ENCODE measurements at places on chromosomes 16 and 17. TPM values are rescaled to one million over a fixed set of nuclear protein-coding genes. Genes with fewer than 3 reads are reported as not detected.

C16orf74 gene
- 6.1 TPM for total RNA-seq

SLC12A3 gene
- total RNA-seq = not detected

HOXB9 gene
- 0.15 TPM for total RNA-seq

CORO1A gene
- total RNA-seq = 7.7 TPM

CBX4 gene
- total RNA-seq = 12.3 TPM

EME1 gene
- total RNA-seq = 15.6 TPM

CYTH1 gene
- total RNA-seq = 6.5 TPM

MT1F gene
- not detected for total RNA-seq

ZBTB4 gene
- total RNA-seq = 16.6 TPM

GRAPL gene
- 1.5 TPM for total RNA-seq

LUC7L gene
- 38.5 TPM for total RNA-seq

PPL gene
- 6.9 TPM for total RNA-seq

GP2 gene
- not detected for total RNA-seq

TBX21 gene
- not detected for total RNA-seq

HOXB6 gene
- 78.8 TPM for total RNA-seq

TBC1D3 gene
- not detected for total RNA-seq

HGS gene
- 101 TPM for total RNA-seq

EPN3 gene
- 0.15 TPM for total RNA-seq

LGALS9B gene
- not detected for total RNA-seq

DYNLRB2 gene
- total RNA-seq = not detected

CCL5 gene
- total RNA-seq = not detected

SDR42E2 gene
- total RNA-seq = not detected

APOBR gene
- total RNA-seq = not detected

MRC2 gene
- total RNA-seq = 103 TPM

HBM gene
- not detected for total RNA-seq

NOD2 gene
- total RNA-seq = not detected

CIITA gene
- total RNA-seq = under 0.01 TPM

KRT15 gene
- 0.67 TPM for total RNA-seq

SMIM36 gene
- not detected for total RNA-seq

ABCA10 gene
- total RNA-seq = under 0.01 TPM

LGALS9 gene
- total RNA-seq = 0.67 TPM

ZP2 gene
- total RNA-seq = not detected

CA4 gene
- total RNA-seq = not detected

EPX gene
- not detected for total RNA-seq

MARCHF10 gene
- total RNA-seq = 0.17 TPM

TBC1D26 gene
- 0.15 TPM for total RNA-seq

G6PC1 gene
- total RNA-seq = not detected

ALDOC gene
- 62.4 TPM for total RNA-seq

MT1E gene
- total RNA-seq = 213 TPM

All from bronchus fibroblast of lung (primary cell).